D721Med (cell line): ENCODE measurements at places on chromosomes 4 and X.

DNA sequence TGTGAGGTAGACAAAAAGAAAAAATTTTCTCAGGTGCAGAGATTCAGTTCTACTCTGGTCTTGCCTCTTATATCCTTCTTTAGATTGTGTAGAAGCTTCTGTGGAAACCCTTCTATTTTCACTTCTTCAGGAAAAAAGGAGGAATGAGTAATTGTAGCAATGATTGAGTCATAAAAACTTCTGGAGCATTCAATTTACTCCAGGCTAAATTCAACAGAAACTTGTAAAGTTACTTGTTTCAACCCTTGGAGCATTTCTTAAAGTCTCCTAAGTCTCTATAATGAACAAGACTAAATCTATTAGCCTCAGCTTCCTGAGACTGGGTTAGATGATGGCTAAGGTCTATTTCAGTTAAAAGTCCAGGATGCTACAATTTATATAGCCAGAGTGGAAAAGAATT lies 29.9 kb downstream of the BOD1L1 start:
- DNase-seq, result no peak

DNA sequence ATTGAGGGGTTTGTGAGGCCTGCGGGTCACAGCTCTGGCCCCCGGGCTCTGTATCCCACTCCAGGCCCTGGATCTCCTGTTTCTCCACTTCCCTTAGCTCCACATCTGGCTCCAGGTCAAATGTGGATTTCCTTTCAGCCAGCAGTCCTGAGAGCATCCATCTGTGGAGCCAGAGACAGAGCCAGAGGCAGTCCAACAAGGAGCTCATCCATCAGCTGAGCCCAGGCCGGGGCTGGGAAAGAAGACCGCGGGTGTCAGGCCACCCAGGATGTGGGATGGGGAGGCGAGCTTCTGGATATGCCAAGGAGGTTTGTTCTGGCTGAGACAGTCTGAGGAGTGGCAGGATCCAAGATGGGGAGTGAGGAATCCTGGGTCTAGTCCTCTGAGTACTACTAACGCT lies 91.7 kb downstream of the EFNB1 start:
- no peak for DNase-seq

- DNase-seq, result no peak
Observed at GRCh38 chrX:115898382-115899001, 272.1 kb upstream of the AGTR2 start.

DNA sequence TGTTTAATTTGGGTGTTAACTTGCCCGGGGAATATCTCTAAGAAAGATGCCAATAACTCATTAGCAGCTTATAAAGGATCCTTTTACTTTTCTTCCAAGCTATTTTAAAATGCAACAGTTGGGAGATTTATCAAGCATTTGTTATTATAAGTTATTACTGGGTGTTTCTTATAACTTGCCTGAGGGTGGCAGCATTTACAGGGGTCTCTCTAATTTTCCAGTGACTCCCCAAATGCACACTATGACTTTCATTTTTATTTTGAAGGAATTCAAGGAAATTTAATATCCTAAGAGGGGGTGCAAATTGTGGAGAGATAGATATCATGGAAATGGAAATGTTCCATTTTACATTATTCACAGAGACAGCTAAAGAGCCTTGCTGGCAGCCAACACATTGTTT lies 138.0 kb downstream of the PDGFRA start:
- no peak for DNase-seq

- no peak for DNase-seq
Observed at GRCh38 chr4:179124957-179125356, 1682.7 kb upstream of the AGA start.

- DNase-seq, result no peak
Observed at GRCh38 chrX:7574325-7574724, 268.6 kb upstream of the VCX start.
